ENCODE measurements at places on chromosomes 4 and X.

DNA sequence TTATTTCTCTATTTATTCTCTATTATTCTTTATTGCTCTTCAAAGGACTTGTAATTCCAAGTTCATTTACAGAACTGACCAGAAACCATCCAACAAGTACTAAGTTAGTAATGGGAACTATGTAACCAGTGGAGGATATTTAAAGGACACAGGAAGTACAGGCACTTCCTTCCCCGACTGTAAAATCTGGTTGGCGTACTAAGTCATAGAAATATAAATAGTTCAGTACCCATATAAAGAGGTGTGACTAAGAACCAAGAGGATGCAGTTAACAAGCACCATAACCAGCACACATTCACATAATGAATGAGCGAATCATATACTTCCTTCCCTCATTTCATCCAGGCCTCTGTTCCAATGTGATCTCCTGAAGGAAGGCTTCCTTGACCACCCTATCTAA, 3.6 kb upstream of the EIF4E start:
- no peak for DNase-seq

GRCh38 chrX:49019599-49020249, 17.7 kb upstream of the GRIPAP1 start:
- DNase-seq, result no peak

DNA sequence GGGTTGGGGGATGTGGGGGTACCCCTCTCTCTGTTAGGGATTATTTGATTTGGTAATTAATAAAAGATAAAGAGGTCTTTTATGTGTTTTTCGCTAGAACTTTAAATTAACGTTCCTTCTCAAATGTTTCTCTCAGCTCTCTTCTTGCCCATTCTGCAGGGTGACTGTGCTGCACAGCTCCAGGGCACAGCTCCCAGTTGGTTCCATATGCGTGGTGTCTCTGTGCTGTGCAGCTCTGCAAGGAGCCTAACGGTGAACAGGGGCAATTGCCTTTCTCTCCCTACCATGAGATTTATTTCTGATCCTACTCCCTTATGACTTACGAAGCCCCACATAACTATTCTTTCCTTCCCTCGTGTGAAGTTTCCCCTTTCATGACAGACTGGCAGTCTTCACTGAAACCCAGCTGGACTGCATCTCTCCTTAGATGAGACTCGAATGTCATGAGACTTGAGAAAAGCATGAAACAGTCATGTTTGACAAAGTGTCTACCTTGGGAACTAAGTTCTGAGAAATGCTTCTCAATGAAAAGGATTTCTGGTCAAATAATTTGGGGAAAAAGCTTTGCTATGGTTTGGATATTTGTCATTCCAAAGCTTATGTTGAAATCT, 50.2 kb upstream of the SPRY1 start:
- DNase-seq, result no peak

DNA sequence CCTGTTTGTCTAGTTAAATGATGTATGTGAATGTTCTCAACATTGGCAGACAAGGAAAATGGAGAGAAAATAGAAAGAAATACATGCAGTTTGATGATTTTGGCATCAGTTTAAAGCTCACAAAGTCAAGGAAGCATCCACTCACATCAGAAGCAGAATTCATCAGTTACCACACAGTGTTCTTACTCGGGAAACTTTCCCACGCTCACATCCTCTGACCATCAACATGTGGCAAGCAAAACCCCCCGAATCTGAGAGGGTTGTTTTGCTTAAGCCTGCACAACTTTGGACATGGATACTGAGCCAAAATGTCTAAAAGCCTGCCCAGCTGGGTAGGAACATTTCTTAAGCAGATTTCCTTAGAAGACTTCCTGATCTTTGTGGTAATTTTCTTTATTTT, 407.6 kb downstream of the ANKRD50 start:
- no peak for DNase-seq

- DNase-seq, result no peak
Measured at GRCh38 chr4:178632415-178632814, 1190.2 kb upstream of the AGA start.

DNA sequence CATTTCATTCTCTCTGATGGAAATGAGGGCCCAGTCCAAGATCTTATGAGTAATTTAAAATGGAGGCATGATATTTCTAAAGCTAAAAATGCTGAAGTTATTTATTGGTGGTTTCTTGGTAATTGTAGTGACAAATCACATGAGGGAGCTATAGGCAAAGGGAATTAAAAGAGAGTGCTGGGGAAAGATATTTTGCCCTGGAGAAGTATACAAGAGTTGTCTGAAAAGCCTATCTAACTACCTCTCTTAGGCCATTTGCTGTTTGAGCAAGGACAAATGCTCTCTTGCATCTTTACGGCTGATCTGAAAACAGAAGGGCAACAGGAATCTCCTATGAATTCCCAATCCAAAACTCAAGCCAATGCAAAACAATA, 89.4 kb downstream of the FMR1NB start:
- no peak for DNase-seq
